NCI-H2171 treated with DMSO at 0.1 percent for 48 hours (cell line): ENCODE measurements at places on chromosomes 5 and 9.

- no peak for DNase-seq
Measured at GRCh38 chr9:87229108-87229507, 268.6 kb upstream of the DAPK1 start.

DNA sequence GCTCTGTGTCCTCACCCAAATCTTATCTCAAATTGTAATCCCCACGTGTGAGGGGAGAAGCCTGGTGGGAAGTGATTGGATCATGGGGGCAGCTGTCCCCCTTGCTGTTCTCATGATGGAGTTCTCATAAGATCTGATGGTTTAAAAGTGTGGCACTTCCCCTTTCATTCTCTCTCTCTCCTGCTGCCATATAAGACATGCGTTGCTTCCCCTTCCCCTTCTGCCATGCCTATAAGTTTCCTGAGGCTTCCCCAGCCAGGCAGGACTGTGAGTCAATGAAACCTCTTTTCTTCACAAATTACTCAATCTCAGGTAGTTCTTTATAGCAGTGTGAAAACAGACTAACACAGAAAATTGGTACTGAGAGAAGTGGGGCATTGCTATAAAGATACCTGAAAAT is 107.7 kb downstream of the DMAC1 start:
- no peak for DNase-seq

DNA sequence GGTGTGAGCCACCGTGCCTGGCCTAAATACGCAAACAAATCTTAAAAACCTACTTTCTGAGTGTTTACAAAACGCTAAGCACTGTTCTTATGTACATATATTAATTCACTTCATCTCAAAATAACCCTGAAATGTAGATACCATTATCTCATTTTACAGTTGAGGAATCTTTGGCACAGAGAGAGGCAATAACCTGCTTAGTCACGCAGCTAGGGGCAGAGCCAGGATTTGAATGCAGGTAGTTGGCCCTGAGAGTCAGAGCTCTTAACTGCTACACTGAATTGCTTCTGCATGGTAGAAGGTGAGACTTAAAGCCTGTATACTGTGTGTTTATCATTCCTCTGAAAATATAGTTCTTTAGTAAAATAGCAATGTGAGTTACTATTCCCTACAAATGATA is 21.9 kb downstream of the ARHGEF37 start:
- no peak for DNase-seq

GRCh38 chr9:136965771-136966484 is 11.4 kb upstream of the PTGDS start:
- no peak for DNase-seq

- DNase-seq, result peak; percentile 30
Measured at GRCh38 chr9:137085920-137086530, 760 bp upstream of the MAN1B1 start.

DNA sequence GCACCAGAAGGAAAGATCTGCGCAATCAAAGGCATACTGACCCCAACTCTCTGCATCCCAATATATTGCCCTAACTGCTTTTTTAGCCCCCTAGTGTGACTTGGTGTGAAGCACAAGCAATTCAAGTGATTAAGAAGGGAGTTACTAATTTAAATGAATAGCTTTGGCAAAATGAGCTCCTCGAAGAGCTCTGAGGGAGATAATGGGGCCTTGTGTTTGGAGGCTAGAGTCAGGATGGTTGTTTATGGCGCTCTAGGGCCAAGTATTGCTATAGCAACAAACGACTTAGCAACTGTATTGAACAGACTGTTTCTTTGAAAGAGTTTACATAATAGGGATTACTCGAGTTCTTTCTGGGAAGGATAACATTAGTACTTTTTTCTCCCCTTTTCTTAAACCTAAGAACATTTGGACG is 11.5 kb upstream of the C5orf58 start:
- DNase-seq, result no peak

DNA sequence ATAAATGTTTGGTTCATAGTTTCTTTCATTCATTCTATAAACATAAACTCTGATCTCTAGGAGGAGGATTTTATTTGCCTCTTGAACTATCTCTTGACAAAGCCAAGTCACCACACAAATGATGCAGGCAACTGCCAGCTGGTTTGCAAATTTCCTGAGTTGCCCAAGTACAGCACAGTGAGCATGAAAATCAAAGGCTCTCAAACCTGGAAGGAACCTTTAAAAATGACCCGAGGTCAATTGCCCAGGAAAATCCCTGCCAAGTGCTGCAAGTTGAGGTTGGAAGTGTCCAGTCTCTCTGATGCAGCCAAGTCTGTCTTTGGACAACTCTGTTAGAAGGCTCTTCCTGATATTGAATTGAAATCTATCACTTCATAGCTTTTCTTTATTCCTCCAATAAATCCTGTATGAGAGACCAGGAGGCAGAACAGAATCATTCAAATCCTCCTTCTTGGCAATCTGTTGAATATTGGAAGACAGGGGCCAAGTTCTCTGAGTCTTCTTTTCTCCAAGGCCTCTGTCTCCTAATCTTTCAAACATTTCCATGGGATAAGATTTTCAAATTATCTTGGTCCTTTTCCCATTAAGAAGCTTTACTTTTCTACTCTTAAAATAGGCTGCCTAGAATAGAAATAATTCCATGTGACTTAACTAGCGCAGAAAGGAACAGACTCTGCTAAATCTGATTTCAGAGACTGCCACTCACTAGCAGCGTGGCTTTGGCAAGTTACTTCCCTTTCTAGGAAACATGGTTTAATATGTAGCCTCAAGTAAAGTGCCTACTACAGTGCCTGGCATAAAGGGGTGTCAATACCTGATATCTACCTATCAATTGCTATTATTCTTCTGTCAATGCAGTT is 159.2 kb downstream of the SNX18 start:
- no peak for DNase-seq

- no peak for DNase-seq
Measured at GRCh38 chr5:141942185-141942857, 15.7 kb downstream of the PCDH12 start.

DNA sequence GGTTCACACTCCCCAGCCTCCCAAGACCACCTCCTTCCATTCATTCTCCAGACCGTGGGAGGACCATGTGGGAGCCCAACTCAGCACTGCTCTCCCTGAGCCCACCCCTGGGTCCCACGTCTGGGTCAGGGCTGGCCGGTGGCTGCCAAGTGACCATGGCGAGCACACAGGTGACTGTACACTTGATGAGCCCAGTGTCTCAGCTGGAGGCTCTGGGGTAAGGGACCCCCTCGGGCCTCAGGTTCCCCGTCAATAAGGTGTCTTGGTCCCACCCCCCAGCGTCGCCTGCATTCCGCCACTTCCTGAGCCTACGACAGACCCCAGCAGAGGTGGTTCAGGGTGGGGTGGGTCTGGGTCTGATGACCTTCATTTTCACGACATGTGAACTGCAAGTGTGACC is 38.8 kb downstream of the HK3 start:
- no peak for DNase-seq

GRCh38 chr5:57163553-57164006 is 10.3 kb upstream of the GPBP1 start:
- DNase-seq, result no peak

DNA sequence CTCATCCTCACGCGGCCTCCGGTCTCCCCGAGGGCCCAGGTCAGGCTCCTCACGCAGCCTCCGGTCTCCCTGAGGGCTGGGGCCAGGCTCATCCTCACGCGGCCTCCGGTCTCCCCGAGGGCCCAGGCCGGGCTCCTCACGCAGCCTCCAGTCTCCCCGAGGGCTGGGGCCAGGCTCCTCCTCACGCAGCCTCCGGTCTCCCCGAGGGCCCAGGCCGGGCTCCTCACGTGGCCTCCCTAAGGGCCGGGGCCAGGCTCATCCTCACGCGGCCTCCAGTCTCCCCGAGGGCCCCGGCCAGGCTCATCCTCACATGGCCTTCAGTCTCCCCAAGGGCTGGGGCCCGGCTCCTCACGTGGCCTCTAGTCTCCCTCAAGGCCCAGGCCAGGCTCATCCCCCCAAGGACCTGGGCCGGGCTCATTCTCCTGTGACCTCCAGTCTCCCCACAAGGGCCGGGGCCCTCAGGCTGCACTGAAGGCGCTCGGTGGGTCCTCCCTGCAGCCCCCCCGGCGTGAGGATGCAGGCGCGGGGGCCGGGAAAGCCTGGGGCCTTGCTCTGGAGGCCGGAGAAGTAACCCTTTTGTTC is 51.2 kb upstream of the FCN2 start:
- DNase-seq, result no peak

DNA sequence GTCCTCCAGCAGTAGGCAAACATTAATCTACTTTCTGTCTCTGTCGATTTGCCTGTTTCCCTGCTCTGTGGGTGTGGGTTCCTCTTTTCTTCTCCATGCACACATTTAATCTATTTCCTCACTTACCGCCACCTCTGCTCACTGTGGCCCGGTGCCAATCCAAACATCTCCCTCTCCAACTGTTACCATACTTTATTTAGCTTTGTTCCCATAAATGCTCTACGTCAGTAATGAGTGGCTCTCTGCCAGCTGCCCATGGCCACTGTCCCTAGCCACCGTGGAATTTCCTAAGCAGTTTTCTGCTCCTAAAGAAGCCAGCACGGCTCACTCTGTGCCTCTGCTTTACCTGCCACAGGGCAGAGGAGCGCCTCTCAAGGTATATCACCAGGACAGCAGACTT is 19.5 kb upstream of the GOLPH3 start:
- DNase-seq, result peak; percentile 85

- peak; percentile 86 for DNase-seq
Measured at GRCh38 chr5:68898951-68899471, 194.8 kb upstream of the SLC30A5 start.
